ENCODE measurements at places on chromosomes 3 and 15.
A peak's percentile ranks its signal among the peaks of the same experiment; 100 is the strongest.

DNA sequence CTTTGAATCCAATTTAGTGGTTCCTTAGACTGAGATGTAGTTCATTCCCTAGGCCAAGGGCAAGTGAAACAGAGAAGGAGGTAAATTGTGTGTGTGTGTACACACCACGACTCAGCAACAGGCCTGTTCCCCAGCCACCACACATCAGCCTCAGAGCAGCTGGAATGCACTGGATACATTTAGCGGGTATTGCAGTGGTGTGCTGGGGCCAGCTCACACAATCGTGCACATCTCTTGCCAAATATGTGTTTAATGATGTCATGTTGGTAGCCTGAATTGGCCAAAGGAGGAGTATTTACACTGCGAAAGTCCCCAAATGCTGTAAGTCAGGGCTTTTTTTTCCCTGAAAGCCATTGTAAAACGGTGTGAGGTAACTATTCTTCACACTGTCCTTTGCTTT, 82.3 kb downstream of the RBPMS2 start:
- no peak for DNase-seq

GRCh38 chr3:172181932-172182586, 142.7 kb downstream of the FNDC3B start:
- DNase-seq: no peak

DNA sequence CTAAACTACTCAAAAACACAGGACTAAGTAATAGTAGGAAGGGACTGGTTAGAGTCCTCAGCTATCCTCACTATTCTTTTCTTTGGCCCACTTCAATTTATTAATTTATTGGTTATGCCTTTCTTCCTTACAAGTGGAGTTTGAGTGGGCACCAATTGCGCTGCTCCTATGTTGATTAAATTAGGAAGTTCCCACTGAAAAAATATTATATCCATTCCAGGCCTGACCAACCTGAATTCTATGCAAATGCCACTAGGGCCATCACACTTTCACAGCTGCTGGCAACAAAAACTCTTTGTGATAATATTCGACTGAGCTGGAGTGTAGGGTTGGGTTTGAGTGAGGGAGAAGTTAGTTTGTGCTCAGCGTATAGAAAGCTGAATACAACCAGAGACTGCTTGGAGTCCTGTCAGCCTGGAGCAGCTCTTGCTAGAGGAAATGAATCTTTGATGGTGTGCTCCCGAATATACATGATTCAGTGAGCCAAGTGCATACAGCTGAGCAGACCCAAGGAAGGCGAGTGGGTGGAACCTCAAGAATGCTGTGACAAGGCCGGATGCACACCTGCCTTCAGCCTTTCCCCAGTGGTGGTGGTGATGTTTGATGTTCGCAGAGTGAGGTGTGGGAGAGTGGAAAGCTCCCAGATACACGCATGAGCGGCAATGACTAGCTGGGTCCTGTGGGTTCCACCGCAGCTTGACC, 1.5 kb downstream of the ARHGEF3 start:
- DNase-seq: peak; percentile 18

DNA sequence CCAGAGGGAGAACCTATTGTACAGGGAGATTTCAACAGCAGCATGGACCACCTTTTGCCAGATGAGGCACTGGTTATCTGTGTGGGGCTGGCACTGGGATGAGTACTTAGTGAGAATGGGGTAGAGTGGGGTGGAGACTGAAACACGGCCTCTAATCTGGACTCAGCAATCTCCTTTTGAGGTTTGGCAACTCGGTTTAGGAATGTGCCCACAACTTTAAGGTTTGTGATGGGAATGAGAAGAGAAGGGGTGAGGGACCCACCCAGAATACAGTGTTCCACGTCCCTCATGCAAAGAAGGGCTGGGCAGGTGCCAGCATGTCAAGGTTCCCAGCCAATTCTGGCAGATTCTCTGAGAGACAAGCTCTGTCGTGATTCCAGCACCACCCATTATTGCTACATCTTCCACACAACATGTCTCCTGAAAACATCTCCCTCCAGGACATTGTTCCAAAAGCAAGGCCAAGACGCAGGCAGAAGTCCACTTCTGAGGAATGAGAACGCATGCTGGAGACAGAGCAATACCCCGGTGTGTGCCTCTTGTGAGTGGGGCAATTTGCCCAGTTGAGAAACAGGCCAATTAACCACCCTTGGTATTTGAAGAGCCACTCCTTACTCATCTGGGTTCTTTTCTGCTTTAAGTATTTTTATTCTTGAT, 37.5 kb upstream of the CCR4 start:
- DNase-seq: no peak

GRCh38 chr15:24858737-24859601, 95.8 kb upstream of the SNRPN start:
- DNase-seq: no peak

- no peak for DNase-seq
These were observed 34.6 kb upstream of the CMSS1 start for GRCh38 chr3:99783011-99783573.

DNA sequence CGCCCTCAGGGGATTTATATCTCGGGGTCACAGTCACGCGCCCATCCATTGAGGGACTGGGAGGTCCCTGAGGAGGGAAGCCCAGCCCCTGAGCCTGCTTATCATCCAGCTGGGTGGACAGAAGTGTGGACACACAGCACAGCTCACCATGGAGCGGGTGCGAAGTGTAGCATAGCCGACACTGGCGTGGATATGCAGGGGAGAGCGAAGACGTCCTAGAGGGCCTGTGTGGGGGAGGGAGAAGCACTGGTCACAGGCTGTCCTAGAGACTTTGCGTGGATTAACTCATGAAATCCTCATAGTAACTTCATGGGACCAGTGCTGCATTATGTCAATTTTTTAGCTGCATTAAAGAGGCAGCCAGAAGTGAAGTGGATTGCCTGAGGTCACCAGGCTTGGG, 26.1 kb upstream of the PLXND1 start:
- DNase-seq: no peak

- no peak for DNase-seq
These were observed 13.9 kb downstream of the CCR5AS start for GRCh38 chr3:46393011-46393410.

DNA sequence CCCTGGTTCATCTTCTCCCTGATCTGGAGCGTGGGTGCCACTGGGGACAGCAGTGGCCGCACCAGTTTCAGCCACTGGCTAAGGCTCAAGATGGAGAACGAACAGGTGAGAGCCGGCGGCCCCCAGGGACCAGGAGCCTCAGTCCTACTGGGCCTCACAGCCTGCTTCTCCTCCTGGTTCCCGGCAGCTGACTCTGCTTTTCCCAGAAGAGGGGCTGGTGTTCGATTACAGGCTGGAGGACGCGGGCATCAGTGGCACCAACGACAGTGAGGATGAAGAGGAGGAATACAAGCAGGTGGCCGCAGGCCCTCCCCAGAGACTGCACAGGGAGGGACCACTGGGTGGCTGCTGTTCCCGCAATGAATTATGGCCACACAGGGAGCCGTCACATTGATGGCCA, 54.4 kb downstream of the DNAH1 start:
- DNase-seq: no peak

- DNase-seq: no peak
These were observed 44.9 kb downstream of the LIPC start for GRCh38 chr15:58476525-58477162.

GRCh38 chr15:31774045-31774444, 256.3 kb upstream of the CHRNA7 start:
- no peak for DNase-seq

DNA sequence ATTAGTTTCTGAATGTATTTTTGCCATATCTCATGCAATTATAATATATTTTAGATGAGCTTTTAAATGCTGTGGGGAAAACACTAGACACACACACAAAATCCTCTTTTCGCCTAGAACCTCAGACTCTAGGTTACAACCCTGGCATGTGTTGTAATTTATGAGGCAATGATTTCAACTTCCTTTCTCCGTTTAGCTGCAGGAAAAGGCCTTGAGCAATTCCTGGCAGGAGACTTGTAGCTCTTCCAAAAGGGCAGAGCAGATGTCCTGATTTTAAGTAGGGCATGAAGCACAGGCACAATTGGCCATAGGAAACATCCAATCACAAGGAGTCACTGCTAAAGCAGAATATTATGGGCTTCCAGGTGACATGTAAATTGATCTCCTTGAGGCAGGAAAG, 82.0 kb downstream of the GPR156 start:
- no peak for DNase-seq

DNA sequence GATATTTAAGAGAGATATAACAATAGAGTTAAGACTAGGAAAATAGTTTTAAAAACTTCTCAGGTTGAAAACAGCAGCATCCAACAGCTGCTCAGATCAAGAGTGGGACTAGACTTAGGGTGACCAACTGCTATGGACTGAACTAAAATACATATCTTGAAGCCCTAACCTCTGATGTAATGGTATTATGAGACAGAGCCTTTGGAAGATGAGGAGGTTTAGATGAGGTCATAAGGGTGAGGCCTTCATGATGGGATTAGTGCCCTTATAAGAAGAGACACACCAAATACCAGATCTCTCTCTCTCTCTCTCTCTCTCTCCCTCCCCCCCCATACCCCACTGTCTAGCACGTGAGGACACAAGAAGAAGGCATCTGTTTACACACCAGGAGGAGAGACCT, 37.4 kb upstream of the GALNT15 start:
- no peak for DNase-seq

GRCh38 chr3:172546628-172547214, 23.5 kb upstream of the TNFSF10 start:
- no peak for DNase-seq
